ENCODE measurements at places on chromosomes 3 and 15.

DNA sequence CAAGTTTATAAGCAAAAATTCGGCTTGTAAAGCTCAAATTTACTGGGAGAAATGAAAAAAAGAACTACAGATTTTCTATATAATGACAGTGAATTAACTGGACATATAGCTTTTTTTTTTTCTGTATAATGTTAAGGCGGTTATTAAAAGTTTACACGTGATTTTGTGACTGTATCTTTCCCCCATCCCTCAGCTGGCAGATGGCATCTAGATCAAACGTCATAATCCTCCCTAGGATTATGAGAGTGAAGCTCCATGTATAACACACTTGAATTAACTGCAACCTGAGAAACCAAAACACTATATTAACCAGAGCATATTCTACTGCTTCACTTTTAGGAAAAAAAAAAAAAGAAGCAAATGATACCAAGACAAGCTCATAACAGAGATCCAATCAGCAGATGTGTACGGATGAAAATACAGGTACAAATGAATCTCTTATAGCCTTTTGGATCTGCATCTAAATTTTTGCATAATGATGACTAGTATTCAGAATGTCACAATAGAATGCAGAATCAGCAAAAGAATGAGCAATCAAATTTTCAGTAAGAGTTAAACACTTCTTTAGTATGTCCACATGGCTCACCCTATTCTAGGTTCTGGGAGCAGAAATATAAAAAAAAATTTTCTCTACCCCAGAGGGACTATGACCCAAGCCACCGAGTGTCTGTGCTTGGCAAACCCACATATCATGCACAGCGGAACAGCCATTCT, 12.4 kb downstream of the MOBP start:
- no peak for DNase-seq

GRCh38 chr15:25268166-25268565, 170.7 kb downstream of the UBE3A start:
- no peak for DNase-seq

DNA sequence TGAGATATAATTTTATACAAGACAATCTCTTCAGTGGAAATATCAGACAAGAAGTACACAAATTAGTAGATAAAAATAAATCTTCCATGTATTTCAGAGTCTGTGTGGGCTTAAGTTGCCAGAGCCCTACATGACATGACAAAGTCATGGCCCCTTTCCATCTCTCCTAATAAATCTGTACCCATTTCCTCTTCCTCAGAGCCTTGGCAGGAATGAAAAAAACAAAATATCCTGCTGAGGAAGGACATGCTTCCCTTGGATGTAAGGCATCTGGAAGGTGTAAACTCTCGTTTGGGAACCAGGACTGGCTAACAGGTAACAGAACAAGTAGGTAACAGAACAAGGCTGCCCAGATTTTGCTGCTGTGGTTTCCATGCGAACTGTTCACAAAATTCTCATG, 148.1 kb downstream of the SNRK start:
- no peak for DNase-seq

DNA sequence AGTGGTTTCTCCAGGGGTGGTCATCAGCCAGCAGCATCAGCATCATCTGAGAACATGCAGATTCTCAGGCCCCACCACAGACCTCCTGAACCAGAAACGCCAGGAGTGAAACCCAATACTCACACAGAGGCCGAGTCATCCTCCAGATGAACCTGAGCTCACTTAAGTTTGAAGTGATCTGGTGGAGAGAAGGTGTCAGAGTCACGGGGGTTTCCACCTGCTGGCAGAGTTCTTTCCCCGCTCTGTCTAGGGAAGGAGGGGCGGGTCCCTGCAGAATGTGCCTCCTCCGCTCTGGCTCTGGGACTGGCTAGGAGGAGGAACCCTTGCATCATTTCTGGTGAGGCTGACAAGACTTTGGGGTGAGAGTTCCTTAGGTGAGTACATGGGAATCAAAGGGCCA, 13.3 kb upstream of the KIF23 start:
- DNase-seq = no peak

GRCh38 chr3:14750650-14751049, 68.1 kb upstream of the FGD5 start:
- DNase-seq = no peak

DNA sequence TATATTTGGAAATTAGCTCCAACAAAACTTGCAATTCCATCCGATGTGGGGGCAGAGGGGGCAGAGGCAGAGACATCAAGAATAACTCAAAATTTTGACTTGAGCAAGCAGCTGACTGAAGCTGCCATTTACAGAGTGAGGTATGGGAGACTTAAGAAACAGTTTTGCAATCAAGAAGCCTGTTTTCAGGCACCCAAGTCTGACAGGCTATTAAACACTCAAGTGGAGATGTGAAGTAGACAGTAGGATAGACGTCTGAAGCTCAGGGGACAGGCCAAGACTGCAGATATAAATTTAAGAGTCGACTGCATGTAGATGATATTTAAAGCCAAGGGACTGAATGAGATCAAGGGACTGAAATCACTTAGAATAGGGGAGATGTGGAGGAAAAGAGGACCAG, 9.9 kb upstream of the SH3BP5 start:
- DNase-seq = no peak

GRCh38 chr15:22961762-22962161, 18.4 kb downstream of the CYFIP1 start:
- DNase-seq = no peak

GRCh38 chr3:56197259-56197965, 270.9 kb downstream of the ERC2 start:
- no peak for DNase-seq

DNA sequence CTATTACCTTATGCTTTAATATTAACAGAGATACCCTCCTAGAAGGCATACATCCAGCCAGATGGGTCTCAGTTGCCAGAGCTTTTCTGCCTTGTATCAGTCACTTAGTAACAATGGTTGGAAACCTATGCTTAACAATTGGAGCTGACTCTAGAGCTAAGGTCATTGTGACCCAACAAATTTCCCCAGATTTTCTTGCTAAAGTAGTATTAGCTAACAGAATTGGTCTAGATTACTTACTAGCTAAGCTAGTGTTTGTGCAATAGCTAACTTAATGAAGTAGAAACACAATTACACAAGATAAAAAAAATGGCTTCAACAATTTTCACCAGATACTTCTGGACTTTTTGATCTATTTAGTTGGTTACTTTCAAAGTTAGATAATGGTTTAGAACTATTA, 236.9 kb downstream of the NSUN3 start:
- DNase-seq = no peak
